Body of pancreas (tissue), 4 donors: ENCODE measurements at places on chromosomes 6 and 20. TPM values are rescaled to one million over a fixed set of nuclear protein-coding genes. Genes with fewer than 3 reads are reported as not detected.
A peak's percentile ranks its signal among the peaks of the same experiment; 100 is the strongest.

GRCh38 chr6:134317471-134318131 lies at the start of gene SGK1:
SGK1 (minus strand) TSS chr6:134318112; CDS start chr6:134317460, 652 bp downstream.
- H3K36me3 ChIP-seq = no peaks in the 10 kb centered on the region
- peak; percentile 26 for DNase-seq
- no peaks in the 10 kb centered on the region for H3K27me3 ChIP-seq
- peak within 1 kb of the TSS; percentile 59 for H3K4me3 ChIP-seq
- no peak within 1 kb of the TSS for H3K27ac ChIP-seq

SRSF12 gene
- 0.52 TPM for total RNA-seq

DNA sequence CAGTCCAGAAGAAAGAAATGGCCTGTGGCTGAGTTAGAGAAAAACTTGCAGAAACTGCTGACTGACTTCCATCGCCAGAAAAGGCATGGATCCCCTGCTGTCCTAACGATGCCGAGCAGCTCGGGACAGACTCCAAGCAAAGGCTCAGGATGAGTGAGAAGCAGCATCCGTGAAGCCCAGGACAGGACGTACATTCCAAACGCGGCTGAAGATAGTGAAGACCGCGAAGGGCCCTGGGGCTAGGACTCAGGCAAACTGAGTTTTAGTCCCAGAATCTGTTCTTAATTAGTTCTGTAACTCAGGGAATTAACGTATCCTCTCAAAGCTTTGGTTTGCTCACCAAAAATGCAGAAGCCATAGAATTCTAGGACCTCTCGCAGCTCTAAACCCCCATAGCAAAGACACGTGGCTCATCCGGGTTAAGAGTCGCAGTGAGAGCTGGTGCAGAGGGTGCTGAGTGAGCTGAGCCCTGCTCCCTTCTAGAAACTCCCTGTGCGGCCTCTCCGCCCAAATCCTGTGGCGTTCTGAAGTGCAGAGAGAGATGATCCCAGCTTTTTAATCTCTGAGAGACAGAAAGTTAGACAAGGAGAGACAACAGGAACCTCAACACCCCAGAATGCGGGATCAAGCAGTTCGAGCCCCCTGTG lies 132.9 kb upstream of the THBS2 start:
- H3K27me3 ChIP-seq = no peaks in the 10 kb centered on the region
- no peaks in the 10 kb centered on the region for H3K36me3 ChIP-seq
- no peak overlapping the region for H3K27ac ChIP-seq
- no peaks in the 10 kb centered on the region for H3K4me1 ChIP-seq

DNA sequence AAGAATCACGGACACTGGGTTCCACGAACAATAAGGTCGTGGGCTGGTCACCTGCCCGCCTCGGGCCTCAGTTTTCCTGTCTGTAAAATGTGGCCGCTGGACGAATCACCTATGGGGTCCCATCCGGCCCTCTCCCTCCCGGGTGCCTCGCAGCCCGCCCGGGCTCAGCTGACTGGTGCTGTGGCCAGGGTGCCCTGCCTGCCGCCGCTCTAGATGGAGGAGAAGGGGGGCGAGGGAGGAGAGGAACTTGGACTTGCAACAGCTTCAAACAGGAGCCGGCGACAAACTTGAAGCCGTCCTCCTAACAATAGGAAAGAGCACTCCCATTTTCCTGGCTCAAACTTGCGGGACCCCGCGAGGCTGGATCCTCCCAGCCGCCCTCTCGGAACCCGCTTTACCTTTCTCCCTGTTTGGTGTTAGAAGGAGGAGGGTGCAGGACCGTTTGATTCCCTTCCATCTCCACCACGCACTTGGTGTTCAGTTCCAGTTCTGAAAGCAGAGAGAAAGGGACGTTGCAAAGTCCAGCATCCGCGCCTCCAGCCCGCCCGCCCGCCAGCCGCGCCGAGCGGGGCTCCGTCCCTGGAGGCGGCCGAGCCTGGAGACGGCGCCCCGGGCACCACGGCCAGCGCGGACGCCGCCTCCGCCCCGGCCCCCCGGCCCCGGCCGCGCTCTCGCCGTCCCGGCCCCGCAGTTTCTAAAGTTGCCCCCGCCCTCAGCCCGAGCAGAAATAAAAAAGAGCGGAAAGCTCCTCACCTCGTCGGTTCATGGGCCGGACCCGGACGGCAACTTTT lies 584 bp downstream of the KIF13A start:
- H3K27ac ChIP-seq = peak overlapping the region; percentile 81
- H3K4me3 ChIP-seq = no peak overlapping the region
- H3K4me1 ChIP-seq = peaks cover 34% of the 10 kb centered on the region
- DNase-seq = peak; percentile 66
- H3K36me3 ChIP-seq = no peaks in the 10 kb centered on the region
- no peaks in the 10 kb centered on the region for H3K27me3 ChIP-seq

NHLRC1 gene
- total RNA-seq = 1.8 TPM

DNA sequence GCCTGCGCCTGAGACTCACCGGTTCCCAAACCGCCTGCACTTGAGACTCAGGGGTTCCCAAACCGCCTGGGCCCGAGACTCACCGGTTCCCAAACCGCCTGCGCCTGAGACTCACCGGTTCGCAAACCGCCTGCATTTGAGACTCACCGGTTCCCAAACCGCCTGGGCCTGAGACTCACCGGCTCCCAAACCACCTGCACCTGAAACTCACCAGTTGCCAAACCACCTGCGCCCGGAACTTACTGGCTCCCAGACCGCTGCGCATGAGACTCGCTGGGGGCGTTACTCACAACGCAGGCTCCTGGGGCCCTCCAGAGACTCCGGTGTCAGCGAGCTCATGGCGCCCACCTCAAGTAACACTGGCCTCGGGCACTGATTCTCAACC lies 90.2 kb downstream of the DACT2 start:
- H3K27ac ChIP-seq = no peak overlapping the region
- H3K4me3 ChIP-seq = no peak overlapping the region
- no peaks in the 10 kb centered on the region for H3K4me1 ChIP-seq
- H3K27me3 ChIP-seq = no peaks in the 10 kb centered on the region
- no peaks in the 10 kb centered on the region for H3K36me3 ChIP-seq

ZBTB2 gene
- total RNA-seq = 6.0 TPM

OTOR gene
- total RNA-seq = not detected

- no peaks in the 10 kb centered on the region for H3K27me3 ChIP-seq
- H3K4me3 ChIP-seq = no peak overlapping the region
- H3K27ac ChIP-seq = no peak overlapping the region
Observed at GRCh38 chr6:133890711-133891148, 1.8 kb downstream of the TCF21 start.

DNA sequence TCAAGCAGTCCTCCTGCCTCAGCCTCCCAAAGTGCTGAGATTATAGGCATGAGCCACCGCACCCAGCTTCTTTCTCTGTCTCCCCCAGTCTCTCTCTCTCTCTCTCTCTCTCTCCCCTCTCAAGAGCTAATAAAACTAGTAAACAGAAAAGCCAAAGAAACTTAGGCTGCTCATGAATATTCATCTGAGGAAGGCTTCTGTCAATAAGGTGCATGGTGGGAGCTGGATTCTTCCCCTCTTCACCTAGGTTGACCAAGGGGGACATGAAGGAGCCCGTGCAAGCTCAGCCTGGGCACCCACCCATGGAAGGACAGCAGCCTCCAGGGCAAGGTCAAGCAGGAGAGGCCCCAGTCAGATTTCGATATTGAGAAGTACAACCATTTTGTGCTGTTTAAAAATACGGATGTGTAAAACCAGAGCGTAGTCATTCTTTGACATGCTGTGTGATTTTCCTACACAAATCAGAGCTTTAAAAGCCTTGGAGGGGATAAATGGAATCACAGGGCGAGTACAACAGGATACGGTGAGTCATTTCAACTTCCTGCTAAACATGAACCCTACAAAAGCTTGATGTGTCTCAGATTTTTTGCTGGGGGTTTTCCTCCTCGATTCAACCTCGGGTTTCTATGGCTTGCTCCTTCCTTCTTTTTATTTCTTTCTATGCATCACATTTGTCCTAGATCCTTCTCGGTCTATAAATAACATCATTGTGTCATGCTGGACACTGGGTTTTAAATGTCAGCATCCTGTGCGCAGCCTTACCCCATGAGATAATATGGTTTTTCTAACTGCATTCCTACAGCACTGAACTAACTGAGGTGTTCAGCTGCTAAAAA lies 368.9 kb upstream of the JARID2 start:
- DNase-seq = no peak
- H3K27me3 ChIP-seq = no peaks in the 10 kb centered on the region
- peak overlapping the region; percentile 16 for H3K27ac ChIP-seq
- no peaks in the 10 kb centered on the region for H3K4me1 ChIP-seq

DNA sequence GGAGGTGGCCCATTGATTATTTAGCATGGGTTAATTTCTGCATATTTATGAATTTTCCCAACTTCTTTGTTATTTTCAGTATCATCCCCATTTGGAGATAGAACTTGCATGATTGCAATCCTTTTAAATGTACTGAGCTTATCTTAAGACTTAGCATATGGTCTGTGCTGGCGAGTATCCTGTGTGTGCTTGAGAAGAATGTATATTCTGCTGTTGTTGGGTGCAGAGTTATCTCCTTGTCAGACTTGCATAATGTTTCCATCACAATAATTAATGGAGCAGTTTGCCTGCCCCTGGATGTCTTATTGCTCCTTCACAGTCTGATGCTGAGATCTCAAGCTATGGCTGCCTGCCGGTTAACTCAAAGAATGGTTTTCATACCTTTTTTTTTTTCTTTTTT lies 112.6 kb downstream of the CDYL start:
- H3K27me3 ChIP-seq = no peaks in the 10 kb centered on the region
- H3K36me3 ChIP-seq = peaks cover 3% of the 10 kb centered on the region
- no peak for DNase-seq
- no peaks in the 10 kb centered on the region for H3K4me1 ChIP-seq
- no peak overlapping the region for H3K4me3 ChIP-seq

PKIB gene
- 13.0 TPM for total RNA-seq

GRCh38 chr6:138001750-138002349 lies 105.4 kb downstream of the PERP start:
- no peaks in the 10 kb centered on the region for H3K27me3 ChIP-seq
- DNase-seq = peak; percentile 75
- H3K4me3 ChIP-seq = no peak overlapping the region
- H3K36me3 ChIP-seq = no peaks in the 10 kb centered on the region

DNA sequence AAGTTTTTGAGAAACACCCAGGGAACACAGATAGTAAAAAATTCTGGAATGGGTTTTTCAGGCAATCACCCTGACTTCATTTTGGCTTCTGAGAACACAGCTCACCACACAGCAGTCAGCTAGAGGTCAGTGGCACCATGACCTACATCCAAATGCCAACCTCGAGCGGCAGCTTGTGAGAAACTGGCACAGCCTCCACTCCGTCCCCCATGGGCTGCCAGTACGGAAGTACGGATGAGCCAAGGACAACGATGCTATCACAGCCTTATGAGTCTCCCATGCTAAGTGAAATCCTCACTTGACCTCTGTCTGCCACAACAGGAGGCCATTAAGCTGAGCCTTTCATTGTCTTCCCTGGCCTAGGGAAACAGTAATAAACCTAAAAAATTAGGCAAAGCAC lies 32.0 kb downstream of the KIF16B start:
- no peaks in the 10 kb centered on the region for H3K4me1 ChIP-seq
- DNase-seq = no peak
- H3K36me3 ChIP-seq = no peaks in the 10 kb centered on the region
- H3K4me3 ChIP-seq = no peak overlapping the region
- no peak overlapping the region for H3K27ac ChIP-seq

THBS2 gene
- total RNA-seq = 8.9 TPM

DNA sequence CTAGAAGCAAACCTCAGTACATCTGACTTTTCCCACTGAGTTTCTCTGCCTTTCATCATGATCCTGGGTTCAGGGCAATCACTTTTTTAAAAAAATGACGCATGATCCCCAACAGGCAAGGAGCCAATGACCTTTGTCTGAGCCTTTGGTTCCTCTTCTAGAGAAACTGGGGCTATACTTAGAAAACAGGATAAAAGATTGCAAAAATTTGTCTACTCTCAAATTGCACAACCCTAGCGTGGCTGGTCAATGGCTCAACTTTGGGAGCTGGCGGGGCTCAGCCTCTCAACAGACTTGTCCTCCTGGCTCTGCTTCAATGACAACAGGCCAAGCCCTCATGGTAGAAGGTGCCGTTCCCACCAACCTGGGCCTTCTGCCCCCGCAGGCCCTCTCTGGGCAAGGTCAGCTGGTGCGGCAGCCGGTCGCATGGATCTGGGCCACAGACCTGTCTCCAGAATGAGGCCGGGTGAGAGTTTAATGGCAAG lies 48.7 kb downstream of the PDYN start:
- peak; percentile 72 for DNase-seq
- H3K27ac ChIP-seq = peak overlapping the region; percentile 69
- H3K4me3 ChIP-seq = no peak overlapping the region

- H3K4me3 ChIP-seq = no peak overlapping the region
- H3K27ac ChIP-seq = no peak overlapping the region
- DNase-seq = peak; percentile 19
Observed at GRCh38 chr6:37648465-37649330, 49.0 kb downstream of the MDGA1 start.

GRCh38 chr6:149368065-149368464 lies 32.0 kb upstream of the SUMO4 start:
- no peaks in the 10 kb centered on the region for H3K36me3 ChIP-seq
- no peaks in the 10 kb centered on the region for H3K27me3 ChIP-seq
- no peak for DNase-seq
- H3K27ac ChIP-seq = no peak overlapping the region
- H3K4me3 ChIP-seq = no peak overlapping the region
- H3K4me1 ChIP-seq = peaks cover 40% of the 10 kb centered on the region

GHRH gene
- not detected for total RNA-seq

DNA sequence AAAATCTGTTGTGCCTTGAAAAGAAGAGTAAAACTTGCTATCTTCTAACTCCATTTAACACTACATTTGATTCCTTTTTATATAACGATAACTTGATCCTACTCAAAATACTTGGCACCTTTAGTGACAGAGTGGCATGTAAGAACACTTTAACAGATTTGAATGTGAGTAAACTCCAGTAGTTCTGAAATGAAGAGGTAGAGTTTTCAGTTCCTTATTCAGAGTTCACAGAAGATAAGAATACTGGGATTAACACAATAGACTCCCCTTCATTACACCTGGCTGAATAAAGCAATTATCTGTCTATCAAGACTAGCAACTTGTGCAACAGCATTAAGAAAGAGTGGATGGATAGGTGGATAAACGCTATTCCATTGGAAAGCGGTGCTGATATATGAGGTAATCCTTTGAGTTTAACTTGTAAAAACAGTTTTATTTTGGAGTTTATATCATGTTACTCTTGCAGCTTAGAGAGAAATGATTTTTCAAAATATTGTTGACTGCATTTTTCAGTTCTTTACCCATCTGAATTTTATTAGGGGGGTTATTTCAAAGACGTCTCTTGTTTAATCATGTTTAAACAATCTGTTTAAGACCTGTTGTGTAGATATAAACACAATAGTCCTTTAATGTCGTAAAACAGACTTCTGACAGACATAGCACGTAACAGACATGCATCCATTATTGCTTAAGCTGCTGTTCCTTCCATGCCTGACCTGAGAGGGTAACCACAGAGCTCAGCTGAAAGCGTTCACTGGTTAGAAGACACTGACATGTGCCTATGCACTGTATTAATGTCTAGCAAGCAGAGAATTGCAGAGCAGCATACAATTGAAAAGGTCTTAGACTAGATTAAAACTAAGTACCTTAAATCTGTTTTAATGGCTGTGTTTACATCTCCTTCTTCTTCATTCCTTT lies 102.4 kb upstream of the SUPT3H start:
- no peak for DNase-seq
- no peaks in the 10 kb centered on the region for H3K27me3 ChIP-seq
- no peak overlapping the region for H3K4me3 ChIP-seq
- no peak overlapping the region for H3K27ac ChIP-seq
